Activated CD8-positive, alpha-beta T cell treated with anti-CD3 and anti-CD28 coated beads, Interleukin-2, amount 10 ng/mL, durations not matched to agents 7 days and 5 days (primary cell): ENCODE measurements at places on chromosomes 2 and 18.

- DNase-seq, result no peak
Observed at GRCh38 chr2:215793747-215794595, 219.4 kb downstream of the MREG start.

GRCh38 chr2:240517342-240517741, 40.4 kb downstream of the ANKMY1 start:
- DNase-seq, result no peak

DNA sequence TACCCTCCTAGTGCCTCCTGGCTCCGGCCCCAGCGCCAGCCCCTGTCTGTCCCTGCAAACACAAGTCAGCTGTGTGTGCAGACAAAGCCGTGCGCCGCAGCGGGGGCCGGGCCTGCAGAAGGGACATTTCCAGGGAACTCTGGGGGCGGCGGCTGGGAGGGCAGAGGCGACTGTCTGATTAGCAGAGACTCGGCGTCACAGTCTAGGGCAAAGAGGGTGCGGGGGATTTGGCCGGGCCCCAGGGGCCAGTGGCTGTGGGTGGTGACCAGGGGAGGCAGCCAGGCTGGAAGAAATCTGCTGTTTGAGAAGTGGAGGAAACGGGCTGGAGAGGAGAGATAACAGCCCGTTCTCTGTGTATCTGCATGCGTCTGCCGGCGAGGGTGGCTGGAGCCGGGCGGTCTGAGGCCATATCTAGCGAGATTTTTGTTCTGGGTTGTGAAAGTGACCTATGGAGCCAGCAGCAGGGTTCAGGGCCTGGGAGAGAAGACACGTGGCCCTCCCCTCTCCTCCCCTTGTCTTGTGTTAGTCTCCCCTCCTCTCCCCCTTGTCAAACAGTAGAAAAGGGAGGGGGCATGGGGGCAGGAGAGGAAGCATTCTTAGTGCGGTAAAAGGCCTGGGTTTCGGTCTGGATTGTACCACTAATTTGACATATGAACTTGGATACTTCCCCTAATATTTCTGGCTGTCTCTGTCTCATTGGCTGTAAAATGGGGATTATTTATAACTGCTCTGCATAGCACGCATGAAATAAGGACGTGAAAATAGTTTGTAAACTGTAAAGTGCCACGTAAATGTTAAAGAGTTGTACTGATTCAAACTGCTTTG, 169.4 kb downstream of the SMAD7 start:
- no peak for DNase-seq

GRCh38 chr18:10035281-10035991, 121.6 kb downstream of the VAPA start:
- no peak for DNase-seq

GRCh38 chr2:227932403-227932802, 61.0 kb downstream of the DAW1 start:
- DNase-seq, result no peak

- DNase-seq, result no peak
Observed at GRCh38 chr2:104857262-104858005, 3.5 kb downstream of the POU3F3 start.

DNA sequence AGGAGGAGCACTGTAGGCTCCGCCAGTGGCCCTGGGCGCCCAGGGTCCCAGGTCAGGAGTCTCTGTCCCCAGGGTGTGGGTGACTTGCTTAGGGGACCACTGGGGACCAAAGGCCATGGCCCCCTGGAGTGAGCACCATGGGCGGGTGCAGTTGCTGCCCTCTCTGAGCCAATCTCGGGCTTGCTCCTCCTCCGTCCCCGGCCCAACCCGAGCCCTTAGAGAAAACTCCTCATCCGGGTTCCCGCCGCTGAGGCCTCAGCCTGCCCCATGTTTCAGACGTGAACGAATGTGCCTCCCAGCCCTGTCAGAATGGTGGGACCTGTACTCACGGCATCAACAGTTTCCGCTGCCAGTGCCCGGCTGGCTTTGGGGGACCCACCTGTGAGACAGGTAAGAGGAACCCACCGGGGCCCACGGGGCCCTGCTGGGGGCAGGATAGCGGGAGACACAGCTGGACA, 38.6 kb downstream of the SNED1 start:
- DNase-seq, result peak; percentile 46

DNA sequence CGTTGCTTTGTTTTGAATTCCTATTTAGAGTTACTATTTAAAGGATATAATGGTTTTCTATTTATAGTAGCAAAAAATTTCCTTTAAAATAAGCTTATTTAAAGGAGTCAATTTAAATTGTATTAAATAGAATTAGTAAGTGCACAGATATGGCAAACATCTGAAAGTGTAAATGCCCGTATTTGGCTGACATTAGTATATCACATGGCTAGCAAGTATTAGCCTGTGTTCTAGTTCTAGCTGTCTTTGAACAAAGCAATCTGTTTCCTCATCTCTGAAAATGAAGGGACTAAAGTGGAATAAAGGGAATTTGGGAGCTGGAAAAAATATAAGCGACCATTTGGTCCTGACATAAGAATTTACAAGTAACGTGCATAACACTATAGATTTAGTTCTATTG, 32.2 kb downstream of the PELI1 start:
- DNase-seq, result no peak

DNA sequence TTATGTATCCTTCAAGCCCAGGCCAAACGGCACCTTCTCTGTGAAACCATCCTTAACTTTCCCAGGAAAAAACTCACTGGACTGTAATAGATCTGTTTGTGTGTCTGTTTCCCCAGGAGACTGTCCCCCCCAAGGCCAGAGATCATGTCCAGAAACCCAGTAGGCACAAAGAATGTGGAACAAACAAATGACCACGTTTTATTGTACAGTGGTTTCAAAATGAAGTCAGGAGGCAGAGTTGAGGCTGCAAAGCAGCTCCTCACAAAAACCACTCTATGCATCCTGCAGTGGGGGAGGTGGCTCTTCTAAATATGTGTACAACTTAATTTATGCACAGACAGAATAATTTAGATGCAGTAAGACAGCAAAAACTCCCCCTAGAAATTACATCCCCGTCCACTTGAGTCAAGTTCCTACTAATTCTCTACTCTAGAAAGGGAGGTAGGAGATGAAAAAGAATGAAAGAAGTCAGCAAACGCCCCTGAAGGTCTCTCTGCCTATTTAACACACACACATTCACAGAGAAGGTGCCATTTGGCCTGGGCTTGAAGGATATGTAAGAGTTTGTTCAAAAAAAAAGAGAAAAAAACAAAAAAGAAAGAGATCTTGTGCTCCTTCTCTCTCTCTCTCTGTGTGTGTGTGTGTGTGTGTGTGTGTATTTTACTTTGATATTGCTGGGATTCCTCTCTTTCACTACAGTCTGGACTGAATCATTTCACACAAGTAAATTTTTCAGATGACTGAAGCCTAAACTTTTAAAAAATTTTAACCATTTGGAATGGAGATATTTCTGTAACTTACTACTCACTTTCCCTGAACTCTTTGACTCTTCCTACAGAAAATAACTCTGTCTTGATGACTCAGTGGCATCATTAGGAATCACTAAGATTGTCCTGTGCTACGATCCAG, 19.5 kb downstream of the BCL2 start:
- DNase-seq, result peak; percentile 70

- DNase-seq, result peak; percentile 86
Observed at GRCh38 chr2:102020596-102021170, 28.9 kb downstream of the IL1R2 start.

DNA sequence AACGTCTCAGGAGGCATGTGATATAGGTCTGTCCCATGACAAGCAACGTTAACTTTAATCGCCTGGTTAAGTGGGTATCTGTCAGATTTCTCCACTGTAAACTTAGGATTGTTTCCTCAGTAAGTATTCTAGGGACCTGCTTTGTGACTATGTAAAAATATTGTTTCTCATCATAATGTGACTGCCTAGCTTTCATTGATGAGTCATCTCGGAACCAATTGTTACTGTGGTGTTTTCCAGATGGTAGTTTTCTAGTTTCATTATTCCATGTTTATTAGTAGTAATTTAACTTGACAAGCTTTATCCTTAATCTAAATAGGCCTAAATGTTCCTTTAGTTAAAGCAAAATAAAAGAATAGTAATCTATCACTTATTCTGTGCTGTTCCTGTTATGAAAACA, 28.2 kb upstream of the GATA6 start:
- no peak for DNase-seq

- no peak for DNase-seq
Observed at GRCh38 chr18:68284236-68284780, 430.6 kb downstream of the TMX3 start.

DNA sequence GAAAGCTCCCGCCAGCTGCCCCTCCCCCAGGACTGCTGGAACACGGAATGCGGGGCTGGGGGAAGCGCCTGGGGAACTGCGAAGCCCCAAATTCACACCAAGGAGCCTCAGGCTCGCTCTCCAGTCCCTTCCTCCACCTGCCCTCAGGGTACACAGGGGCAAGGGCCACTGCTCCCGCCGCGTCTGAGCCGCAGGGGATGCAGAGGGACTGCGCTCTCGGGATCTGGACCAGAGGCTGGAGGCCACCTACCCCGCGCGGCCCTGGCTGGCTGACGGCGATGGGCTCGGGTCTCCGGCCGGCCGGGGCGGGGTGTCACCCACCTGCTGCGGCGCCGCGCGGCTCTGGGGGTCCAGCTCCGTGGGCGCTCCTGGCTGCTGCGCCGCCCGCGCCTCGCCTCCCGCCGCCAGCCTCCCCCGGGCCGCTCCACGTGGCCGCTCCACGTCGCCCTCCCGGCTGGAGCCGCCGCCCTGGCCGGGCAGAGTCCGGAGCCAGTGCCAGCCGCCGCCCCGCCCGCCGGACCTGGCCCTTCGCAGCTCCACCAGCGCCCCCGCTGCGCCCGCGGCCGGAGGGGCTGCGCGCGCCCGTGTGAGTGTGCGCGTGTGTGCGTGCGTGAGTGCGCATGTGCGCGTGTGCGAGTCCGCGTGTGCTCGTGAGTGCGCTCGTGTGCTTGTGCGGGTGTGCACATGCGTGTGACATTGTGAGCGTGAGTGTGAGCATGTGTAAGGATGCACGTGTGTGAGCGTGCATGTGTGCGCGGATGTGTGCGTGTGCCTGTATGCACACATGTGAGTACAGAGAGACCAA, at the start of gene CGREF1:
TSS of gene CGREF1 (minus strand) at position 604 of the 805 bp plus-strand sequence. CDS start 14,762 bp downstream, outside the sequence.
- no peak for DNase-seq

GRCh38 chr2:100978582-100979191, 23.4 kb upstream of the RPL31 start:
- no peak for DNase-seq

- peak; percentile 44 for DNase-seq
Observed at GRCh38 chr2:39513641-39514094, 76.6 kb upstream of the MAP4K3 start.

GRCh38 chr2:98505971-98506664, 61.5 kb downstream of the INPP4A start:
- DNase-seq, result no peak

GRCh38 chr2:140604096-140604495, 1526.7 kb downstream of the LRP1B start:
- no peak for DNase-seq

DNA sequence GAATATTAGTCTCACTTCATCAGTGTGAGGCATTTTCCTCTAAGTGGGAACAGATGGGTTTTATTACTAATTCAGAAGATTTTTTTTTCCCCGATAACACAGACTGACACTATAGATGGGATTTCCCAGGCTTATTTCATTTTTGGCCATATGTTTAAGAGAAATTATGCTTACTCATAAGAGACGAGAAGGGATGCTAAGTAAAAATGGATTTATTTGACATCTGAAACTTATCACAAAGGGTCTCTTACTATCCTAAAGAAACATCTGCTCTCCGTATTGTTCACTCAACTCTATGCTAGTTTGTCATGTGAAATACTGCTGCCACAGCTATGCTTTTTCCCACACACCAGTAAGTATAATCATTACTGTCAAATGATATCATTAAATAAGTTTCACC, 1476.3 kb downstream of the LRP1B start:
- no peak for DNase-seq

DNA sequence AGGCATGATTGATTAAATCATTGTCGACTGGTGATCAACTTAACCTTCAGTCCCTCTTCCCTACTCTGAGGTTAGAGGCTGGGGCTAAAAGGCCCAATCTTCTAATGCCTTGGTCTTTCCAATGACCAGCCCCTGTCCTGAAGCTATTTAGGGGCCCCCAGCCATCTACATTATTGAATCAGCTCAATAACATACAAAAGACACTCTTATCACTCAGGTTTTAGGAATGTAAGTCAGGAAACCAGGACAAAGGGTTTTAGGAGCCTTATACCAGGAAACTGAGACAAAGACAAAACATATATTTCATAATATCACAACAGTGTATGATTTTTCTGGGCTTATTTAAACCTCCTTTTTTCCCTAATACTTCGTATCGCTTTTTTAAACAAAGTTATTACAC, 198.6 kb downstream of the RNF152 start:
- DNase-seq, result no peak

GRCh38 chr18:79695269-79695668, 15.7 kb downstream of the CTDP1 start:
- DNase-seq, result no peak

GRCh38 chr2:176109192-176109901, 2.3 kb downstream of the HOXD11 start:
- no peak for DNase-seq

DNA sequence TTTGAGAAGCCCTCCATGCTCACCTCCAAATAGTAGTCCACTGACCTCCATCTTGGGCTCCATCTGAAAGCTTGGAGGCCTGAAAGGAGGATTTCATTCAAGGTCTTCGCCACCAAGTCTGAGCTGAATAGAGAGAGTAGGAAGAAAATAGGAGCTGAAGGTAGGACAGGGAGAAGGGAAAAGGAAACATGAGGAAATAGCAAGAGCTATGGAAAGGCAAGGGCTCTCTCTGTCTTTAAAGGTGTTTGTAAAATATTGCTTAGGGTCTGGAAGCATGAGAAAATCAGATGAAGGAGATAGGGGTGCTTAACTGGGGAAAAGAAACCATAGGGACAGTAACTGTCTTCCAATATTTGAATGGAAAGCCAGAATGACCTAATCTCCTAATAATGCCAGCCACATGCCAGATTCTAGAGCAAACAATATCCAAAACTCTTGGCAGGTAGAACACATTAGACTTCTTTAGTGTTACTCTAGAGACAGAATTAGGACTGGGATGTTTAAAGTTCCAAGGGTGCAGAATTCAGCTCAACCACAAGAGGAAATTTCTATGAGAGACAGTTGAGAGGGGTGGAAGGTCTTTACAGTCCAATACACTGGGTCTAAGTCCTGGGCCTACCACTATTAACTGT, 67.4 kb downstream of the NAB1 start:
- no peak for DNase-seq

GRCh38 chr2:179686718-179687342, 174.6 kb downstream of the ZNF385B start:
- no peak for DNase-seq

DNA sequence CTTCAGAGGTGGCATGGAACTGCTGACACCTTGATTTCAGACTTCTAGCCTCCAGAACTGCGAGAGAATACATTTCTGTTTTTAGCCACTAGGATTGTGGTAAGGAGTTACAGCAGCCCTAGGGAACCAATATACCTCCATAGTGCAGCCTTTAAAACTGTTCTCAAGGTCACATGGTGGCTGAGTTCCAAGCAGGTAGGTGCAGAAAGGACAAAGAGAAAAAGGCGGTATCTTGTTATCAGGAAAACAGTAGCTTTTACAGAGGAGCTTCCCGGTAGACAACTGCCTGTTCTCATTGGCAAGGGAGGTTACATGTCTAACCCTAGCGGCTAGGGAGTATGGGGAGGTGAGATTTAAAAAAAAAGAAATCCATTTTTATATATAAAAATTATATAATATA, 96.2 kb upstream of the BCL2L11 start:
- no peak for DNase-seq

GRCh38 chr2:126831234-126832005, 67.3 kb upstream of the TEX51 start:
- DNase-seq, result no peak
